ENCODE measurements at places on chromosomes 7 and 10.

- DNase-seq = no peak
Measured at GRCh38 chr10:60209874-60210570, 179.7 kb downstream of the ANK3 start.

DNA sequence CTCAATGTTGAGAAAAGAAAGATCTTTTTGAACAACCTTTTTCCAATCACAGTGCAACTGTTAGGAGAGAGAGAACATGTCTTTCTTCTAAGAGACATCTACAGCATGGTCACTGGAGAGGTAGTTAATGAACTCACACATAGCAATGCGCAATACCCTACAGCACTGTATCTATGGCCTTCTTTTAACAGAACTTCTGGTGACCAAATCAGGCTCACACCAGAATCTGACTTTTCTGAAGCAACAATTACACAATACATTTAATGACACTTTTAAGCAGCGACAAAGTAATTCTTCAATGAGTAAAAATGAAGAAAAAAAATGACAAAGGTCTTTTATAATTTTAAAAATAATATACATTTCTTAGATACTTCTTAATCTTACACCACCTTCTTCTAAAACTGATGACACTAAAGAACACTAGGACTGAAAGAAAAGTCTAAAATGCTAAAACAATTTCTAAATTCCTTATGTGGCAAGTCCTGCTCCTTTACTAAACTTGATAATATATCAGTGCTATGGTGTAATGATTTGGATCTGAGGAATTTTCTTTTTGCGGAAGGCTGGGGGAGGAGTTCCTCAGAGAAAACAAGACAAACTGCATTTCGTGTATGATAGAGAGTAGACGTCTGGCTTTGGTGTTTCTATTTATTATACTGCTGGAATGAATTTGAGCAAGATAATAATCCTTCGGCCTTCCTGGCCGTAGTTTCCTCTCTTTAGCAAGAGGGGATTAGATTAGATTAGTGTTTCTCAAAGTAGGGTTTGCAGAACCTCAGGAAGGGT lies 166.3 kb downstream of the ZNF438 start:
- no peak for DNase-seq

DNA sequence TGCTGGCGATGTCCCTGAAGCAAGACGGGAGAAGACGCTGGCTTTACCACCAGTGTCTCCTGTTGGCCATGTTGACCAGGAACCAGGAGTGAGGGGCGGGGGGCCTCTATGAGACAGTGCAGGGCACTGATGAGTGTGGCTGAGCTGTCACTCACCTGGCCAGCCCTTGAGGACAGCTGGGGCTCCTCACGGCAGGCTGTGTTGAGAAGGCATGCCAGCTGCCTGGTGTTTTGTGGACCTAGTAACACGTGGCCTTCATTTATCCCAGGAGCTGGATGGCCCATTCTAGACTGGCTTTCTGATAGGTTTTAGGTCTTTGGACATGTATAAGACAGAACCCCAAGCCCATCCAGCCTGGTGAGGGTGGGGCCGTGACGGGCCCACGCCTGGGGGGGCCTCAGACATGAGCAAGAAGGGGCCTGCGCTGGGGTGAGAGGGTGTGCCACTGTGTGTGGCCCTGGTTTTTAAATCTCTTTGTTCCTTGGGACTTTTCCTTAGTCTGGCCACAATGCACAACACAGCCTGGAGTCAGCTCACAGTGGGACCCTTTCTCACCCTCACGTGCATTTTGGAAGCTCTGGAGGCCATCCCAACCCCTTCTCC lies 10.5 kb downstream of the RHBDD2 start:
- no peak for DNase-seq

DNA sequence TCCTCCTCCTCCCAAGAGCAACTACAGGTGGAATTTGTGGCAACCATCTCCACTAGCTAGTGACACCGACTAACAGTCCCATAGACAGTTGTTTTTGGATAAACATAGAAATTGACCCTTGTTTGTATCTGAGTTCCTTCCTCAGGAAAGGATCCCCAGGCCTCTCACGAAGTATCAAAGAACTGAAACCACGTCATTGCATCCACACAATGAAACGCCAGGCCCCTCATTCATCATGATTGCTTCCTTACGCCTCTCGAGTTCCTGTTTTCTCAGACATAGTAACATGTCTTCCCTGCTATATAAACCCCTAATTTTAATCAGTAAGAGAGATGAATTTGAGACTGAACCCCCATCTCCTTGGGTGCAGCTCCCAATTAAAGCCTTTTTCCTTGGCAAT lies 18.1 kb downstream of the SLC35G1 start:
- DNase-seq = no peak

DNA sequence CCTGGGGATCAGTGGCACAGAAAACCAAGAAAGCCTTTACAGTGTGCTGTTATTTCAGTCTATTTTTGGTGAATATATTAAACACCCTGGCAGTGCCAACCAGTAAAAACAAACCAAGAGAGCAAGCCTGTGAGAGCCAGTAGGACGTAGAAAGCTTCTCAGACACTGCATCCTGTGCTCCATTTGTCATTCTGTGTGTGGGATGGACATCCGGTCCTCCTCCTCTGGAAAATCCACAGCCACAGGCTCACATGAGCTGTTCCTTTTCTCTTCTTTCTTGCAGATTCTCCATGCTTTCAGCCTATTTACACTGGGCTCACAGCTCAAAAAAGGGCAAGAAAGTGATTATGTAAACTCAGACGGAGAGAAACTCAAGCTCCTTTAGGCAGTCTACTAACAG lies 119.7 kb upstream of the YAE1 start:
- DNase-seq = no peak

GRCh38 chr7:119943942-119944600 lies 328.9 kb upstream of the KCND2 start:
- no peak for DNase-seq

DNA sequence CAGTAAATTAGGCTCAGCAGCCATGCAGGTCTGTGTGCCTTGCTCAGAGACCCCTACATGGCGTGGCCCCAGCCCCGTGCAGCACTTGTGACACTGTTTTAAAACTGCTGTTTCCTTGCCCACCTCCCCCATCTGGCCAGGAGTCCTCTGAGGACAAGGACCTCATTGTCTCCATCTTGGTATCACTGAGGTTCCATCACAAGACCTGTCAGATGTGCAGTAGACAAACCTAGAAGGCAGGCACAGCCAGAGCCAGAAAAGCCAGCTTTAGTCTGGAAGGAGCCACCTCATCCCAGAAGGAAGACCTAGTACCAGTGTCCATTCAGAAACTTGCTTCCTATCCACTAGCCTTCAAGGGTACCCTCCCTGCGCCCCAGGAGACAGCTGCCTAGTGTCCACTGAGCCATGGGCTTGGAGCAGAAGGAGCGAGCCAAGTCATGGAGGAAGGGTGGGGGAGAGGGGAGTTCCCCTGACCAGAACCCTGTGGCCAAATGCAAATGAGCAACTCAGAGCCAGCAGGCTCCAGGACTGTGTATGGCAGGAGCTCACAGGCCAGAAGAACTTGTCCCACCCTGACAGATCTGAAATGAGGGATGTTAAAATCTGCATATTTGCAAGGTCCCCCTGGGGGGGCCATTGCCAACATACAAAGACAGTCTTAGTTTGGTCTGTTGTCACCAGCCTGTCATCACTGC lies 176.1 kb downstream of the SH3PXD2A start:
- no peak for DNase-seq

- peak; percentile 73 for DNase-seq
Measured at GRCh38 chr7:43583424-43584194, 701 bp downstream of the STK17A start.

- no peak for DNase-seq
Measured at GRCh38 chr10:36007369-36007768, 365.3 kb upstream of the FZD8 start.

- no peak for DNase-seq
Measured at GRCh38 chr10:13346283-13347042, 1.6 kb downstream of the SEPHS1 start.

GRCh38 chr10:80415734-80416478 lies 7.6 kb downstream of the PRXL2A start:
- DNase-seq = no peak

GRCh38 chr7:106128836-106129235 lies 16.7 kb upstream of the SYPL1 start:
- no peak for DNase-seq

GRCh38 chr7:70356085-70356786 lies 758.0 kb downstream of the AUTS2 start:
- no peak for DNase-seq

- no peak for DNase-seq
Measured at GRCh38 chr10:86757113-86757972, 924 bp downstream of the BMPR1A start.

DNA sequence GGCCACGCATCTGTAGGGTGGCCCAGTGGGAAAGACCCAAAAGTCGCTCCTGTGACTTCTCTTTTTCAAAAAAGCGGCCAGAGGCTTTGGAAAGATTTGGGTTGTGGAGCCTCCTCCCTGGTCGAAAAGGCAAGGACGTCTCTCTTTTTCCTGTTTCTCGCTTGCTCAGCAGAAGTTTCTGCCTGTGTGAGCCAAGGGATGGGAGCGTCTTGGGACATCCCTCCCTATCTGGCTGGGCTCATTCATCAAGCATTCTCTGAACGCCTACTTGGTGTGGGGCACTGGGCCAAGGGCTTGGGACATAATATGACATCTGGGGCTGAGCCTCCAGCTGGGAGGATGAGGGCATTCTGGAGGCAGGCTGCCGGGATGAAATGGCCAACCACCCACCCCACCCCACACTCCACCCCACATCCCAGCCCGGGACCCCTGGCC lies 120.9 kb downstream of the C10orf105 start:
- DNase-seq = no peak

- no peak for DNase-seq
Measured at GRCh38 chr10:61632057-61632670, 30.6 kb upstream of the CABCOCO1 start.

- DNase-seq = no peak
Measured at GRCh38 chr7:139618482-139619366, 95.2 kb downstream of the CLEC2L start.

- DNase-seq = no peak
Measured at GRCh38 chr10:132393695-132394181, 3.3 kb upstream of the PWWP2B start.

- DNase-seq = no peak
Measured at GRCh38 chr7:44077681-44078091, 4.6 kb downstream of the POLM start.

DNA sequence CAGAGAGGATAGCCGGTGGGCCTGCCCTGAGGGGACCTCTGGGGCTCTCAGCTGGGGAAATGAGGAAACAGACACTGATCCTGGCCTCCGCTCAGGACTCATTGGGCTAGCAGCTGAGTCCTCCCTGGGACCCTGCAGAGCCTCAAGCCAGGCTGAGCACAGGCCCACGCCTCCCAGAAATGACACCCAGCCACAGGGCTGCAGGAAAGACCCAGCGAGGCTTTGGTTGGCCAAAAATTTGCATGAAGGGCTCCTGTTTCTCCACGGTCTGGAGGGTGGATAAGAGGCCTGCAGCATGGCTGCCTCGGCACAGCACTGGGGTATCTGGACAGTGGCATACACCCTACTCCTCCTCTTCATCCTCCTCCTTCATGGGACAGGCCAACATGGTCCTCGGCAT lies 60.4 kb downstream of the ZNF33B start:
- no peak for DNase-seq

- no peak for DNase-seq
Measured at GRCh38 chr7:94838717-94839116, 68.7 kb upstream of the PPP1R9A start.

GRCh38 chr10:58048936-58049335 lies 218.8 kb downstream of the IPMK start:
- no peak for DNase-seq

DNA sequence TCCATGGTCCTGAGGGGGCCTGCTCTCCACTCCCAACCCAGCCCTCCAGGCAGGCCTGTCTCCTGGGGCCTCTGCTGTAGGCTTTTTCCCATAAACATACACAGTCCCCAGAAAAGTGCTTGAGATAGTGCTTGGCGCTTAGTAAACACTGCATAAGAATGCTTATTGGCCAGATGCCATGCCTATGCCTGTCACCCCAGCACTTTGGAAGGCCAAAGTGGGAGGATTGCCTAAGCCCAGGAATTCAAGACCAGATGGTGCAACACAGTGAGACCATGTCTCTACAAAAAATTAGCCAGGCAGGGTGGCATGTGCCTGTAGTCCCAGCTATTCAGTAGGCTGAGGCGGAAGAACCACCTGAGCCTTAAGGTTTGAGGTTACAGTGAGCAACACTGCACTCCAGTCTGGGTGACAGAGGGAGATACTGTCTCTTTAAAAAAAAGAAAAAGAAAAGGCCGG lies 24.6 kb upstream of the ASL start:
- DNase-seq = no peak

- no peak for DNase-seq
Measured at GRCh38 chr10:102665904-102666509, 21.7 kb downstream of the TRIM8 start.

DNA sequence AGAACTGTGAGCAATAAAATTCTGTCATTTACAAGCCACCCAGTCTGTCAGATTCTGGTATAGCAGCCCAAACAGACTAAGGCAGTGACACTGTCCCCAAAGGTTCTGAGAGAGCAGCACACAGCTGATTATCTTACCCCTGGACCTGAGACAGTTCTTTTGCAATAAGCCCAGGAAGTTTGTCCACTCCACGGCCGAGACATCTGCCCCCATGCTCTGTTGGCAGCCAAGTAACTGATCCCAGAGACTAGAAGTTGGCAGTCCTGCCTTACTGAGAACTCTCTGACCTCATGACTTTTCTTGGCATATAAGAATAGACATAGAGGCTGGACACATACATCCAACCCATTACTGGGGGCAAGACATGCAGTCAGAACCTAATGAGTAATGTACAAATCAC lies 243.0 kb upstream of the GRB10 start:
- no peak for DNase-seq

GRCh38 chr10:73448384-73448783 lies 15.0 kb upstream of the MSS51 start:
- DNase-seq = no peak

- no peak for DNase-seq
Measured at GRCh38 chr7:45255187-45255586, 97.6 kb downstream of the RAMP3 start.

DNA sequence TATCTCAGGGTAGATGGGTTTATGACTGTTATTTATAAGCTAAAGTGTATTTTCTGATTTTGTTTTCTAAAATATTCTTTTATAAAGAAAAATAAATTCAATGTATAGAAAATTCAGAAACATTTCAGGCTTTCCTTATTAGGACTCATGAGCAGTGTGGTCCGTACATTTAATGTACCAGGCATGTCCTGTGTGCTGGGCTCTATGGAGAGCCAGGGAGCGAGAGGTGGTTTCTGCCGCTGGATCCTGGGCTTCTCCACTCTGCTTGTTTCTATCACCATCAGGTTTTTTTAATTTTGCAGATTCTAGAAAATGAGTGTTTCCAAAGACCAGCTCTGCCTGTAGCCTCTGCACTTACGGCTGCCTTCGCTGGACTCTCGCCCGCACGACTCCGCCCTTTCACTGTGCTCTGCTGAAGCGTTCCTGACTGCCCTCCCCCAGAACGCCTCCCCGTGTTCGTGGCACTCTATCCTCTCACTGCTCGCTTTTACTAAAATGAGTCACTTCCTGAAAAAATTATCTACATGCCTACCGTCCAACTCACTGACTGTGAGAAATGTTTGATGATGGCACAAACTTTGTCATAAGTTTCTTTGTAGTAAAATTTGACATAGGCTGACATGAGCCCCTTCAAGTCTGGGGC lies 188.5 kb downstream of the ZMYND11 start:
- peak; percentile 32 for DNase-seq

GRCh38 chr10:98745645-98746044 lies 298.9 kb upstream of the HPS1 start:
- no peak for DNase-seq
